ENCODE measurements at places on chromosomes 3 and 15. TPM values are rescaled to one million over a fixed set of nuclear protein-coding genes. Genes with fewer than 3 reads are reported as not detected.

The RAB27A gene
- 26.8 TPM for total RNA-seq

GRCh38 chr3:131705558-131706051 is 202.8 kb upstream of the MRPL3 start:
- DNase-seq, result no peak

DNA sequence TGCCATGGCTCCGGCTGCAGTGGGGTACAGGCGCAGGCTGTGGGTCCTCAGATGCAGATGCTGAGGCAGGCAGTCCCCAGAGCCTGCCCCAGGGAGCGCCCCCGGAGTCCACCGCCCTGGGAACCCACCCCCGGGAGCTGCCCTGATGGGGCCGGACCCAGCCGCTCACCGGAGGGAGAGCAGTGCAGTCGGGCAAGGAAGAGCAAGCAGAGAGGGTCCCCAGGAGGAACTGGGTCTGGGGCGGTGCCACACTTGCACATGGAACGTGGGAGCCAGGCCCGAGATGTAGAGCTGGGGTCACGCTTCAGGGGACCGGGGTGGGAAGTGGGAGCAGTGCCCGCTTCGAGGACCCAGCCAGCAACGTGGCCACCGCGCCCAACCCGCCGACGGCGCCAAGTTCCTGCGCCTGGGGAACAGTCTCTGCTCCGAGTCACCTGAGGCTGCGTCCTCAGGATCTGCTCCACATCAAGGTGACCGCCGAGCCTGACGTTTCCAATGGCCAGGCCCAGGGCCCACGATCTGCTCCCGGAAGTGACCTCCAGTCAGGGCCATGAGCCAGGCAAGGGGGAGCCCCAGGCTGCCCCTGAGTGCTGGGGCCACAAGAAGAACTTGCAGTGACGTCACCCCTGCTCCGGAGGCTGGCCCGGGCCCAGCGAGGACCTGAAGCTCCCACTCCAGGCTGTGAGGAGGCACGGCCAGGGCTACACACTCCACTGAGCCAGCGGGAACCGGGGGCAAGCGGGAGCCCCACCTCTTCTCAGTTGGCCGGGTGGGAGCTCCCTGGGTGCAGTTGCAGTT is 27.0 kb upstream of the TFG start:
- DNase-seq, result no peak

- no peak for DNase-seq
These were observed 68.6 kb downstream of the ITGA11 start for GRCh38 chr15:68363353-68363752.

DNA sequence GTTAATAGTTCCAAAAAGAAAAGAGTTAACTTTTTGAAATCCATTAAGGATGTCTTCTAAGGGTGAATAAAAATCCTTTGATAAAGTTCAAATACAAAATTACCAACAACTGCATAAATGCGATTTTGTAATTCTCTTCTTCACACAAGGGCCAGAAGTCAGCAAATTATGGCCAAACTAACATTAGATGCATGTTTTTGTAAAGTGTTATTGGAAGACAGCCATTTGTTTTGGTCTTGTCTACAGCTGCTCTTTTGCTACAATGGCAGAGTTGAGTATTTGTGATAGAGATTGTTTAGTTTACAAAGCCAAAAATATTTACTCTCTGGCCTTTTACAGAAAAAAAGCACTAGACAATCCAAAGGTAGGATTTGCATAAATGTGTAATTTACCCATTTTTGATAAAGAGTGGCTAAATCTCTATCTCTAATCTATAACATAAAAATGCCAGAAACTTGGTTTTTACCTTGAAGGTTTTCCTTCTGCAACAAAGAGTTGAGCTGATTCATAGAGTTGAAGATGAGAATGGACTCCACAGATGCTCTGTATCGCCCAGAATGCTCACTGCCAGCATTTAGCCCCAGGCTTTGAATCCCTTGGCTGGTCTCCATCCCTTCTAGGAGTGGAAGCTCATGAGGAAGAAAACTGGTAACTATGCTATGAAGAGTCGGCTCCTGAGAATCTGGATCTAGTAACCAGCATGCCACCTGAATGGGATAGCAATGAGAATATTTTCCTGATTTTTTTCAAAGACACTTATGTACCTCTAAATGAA is 64.5 kb downstream of the POLQ start:
- no peak for DNase-seq
